ENCODE measurements at places on chromosomes 2 and 18. TPM values are rescaled to one million over a fixed set of nuclear protein-coding genes. Genes with fewer than 3 reads are reported as not detected.

GRCh38 chr2:197423307-197423706, 11.5 kb downstream of the SF3B1 start:
- DNase-seq: no peak

DNA sequence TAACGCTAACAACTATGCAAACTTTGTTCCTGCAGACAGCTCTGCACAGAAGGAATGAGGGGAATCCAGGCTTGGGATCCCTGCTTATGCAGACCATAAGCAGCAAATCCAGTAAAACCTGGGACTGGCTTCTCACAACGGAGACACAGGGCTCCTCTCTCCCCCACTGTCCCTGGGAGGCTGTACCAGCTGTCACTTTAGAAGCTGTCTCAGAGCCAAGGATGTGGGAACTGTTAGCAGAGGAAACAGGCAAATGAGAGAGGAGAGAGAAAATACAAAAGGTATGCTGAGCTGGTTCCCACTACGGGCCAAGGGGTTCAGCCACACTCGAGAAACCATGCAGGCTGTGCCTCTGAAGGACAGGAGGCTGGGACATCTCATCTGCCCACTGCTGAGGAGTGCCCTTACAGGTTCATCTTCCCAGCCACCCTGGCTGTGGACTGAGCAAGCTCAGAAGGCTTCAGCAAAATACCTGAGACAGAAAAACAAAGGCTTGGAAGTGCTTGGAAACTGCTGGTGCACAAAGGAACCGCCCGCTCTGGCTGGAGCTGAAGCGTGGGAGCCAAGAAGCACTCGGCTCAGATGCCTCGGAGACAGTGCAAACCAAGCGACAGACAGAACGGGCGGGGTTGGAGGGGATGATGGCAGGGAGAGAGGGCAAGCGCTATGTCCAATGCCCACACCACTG, 72.5 kb downstream of the FAM210A start:
- DNase-seq: no peak

GRCh38 chr2:241904011-241904718, 34.6 kb downstream of the RTP5 start:
- no peak for DNase-seq

CTAGE1 gene
- not detected for total RNA-seq
